ENCODE measurements at places on chromosomes 5 and 9.

DNA sequence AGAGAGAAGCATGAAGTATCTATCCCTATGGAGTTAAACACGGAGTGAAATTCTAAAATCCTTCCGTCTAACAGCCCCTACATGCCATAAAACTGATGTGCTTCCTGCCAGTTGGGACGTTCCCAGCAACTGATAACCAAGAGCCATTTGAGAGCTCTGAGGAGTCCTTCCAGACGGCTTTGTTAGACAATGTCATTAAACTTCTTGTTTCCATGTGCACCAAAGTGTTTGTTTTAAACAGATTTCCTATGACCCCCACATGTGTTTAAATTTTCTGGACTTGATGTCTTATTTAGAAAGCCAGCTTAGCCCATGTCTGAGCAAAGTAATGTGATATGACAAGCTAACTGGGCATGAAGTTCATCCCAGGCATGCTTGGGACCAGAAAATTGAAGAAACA, 57.2 kb upstream of the LPAR1 start:
- no peaks in the 10 kb centered on the region for H3K4me1 ChIP-seq
- DNase-seq, result no peak
- no peak overlapping the region for H3K27ac ChIP-seq
- no peak overlapping the region for H3K4me3 ChIP-seq
- H3K27me3 ChIP-seq, result no peaks in the 10 kb centered on the region

DNA sequence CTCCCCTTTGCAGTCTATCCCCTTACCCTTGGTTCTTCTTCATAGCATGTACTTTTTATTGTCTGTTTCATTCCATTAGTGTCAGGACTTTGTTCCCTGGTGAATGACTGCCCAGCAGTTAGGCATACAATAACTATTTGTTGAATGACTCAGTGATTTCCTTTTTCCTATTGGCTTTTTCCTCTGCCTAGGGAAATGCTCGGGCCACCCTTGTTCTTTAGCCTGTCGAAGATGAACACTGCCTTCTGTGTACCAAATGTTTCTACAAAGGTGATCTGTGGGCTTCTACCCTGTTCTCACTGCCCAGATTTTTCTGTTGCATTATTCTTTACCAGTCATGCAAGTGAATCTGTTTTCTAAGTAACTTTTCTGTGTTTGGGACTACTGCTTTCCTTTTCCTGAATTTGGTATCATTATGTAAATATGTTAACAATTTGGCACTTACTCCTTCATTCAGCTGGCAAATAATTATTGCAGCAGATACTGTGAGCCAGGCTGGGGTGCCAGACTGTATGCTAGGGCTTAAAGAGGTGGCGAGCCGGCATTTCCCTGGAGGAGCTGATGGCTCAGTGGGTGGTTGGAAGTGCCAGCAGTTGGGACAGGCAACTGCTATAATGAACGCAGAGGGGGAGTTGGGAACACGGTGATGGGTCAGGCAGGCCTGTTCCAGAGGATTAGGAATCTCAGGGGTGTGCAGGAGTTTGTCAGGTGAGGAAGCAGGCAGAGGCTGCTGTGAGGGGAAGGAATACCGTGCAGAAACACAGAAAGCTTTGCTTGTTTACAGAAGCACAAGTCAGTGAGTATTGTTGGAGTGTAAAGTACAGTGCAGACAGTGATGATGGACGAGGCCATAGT, 30.6 kb downstream of the KDM4C start:
- H3K27me3 ChIP-seq, result no peaks in the 10 kb centered on the region
- no peak overlapping the region for H3K4me3 ChIP-seq
- no peaks in the 10 kb centered on the region for H3K36me3 ChIP-seq
- H3K27ac ChIP-seq, result no peak overlapping the region
- peaks cover 3% of the 10 kb centered on the region for H3K4me1 ChIP-seq

- H3K27me3 ChIP-seq, result no peaks in the 10 kb centered on the region
- H3K27ac ChIP-seq, result no peak overlapping the region
- no peaks in the 10 kb centered on the region for H3K36me3 ChIP-seq
- no peak for DNase-seq
Measured at GRCh38 chr9:25742256-25742655, 64.0 kb upstream of the TUSC1 start.

DNA sequence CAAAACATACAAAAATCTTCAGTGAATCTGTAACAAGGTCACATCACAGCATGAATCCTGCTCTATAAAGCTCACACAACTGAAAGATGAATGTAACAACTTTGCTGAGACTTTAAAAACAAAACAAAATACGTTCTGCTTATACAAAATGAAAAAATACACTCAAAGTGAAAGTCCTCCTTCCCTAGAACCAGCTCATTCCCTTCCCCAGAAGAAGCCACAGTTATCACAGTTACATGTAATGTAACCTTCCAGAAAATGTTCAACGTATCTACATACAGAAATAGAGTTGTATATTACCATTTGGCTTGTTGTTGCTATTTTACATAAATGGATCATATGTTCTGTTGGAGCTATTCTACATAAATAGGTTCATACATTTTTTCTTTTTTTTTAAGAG, 2.6 kb downstream of the AUH start:
- H3K36me3 ChIP-seq, result no peaks in the 10 kb centered on the region
- no peak overlapping the region for H3K27ac ChIP-seq
- no peak for DNase-seq
- peaks cover 3% of the 10 kb centered on the region for H3K4me1 ChIP-seq
- no peak overlapping the region for H3K4me3 ChIP-seq
- H3K27me3 ChIP-seq, result no peaks in the 10 kb centered on the region

GRCh38 chr9:91297306-91297705, 64.4 kb downstream of the AUH start:
- DNase-seq, result no peak
- peaks cover 4% of the 10 kb centered on the region for H3K4me1 ChIP-seq
- no peaks in the 10 kb centered on the region for H3K27me3 ChIP-seq
- H3K36me3 ChIP-seq, result no peaks in the 10 kb centered on the region

DNA sequence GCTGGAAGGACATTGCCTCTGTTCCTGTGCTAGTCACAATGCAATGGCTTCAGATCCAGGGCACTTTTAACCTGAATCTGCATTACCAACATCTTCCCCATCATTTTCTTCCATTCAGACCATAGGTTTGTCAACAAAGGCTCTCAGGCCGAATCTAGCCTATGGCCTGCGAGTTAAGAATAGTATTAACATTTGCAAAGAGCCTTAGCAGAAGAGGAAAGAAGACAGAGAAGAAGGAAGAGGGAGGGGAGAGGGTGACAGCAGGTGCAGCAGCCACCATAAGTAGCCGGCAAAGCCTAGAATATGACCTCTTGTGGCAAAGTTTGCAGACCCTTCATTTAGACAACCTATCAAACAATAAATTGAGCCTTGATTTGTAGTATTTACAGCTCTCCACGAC, 32.6 kb downstream of the BARX1 start:
- no peak for DNase-seq
- no peaks in the 10 kb centered on the region for H3K36me3 ChIP-seq
- no peak overlapping the region for H3K27ac ChIP-seq
- H3K4me1 ChIP-seq, result no peaks in the 10 kb centered on the region
- H3K4me3 ChIP-seq, result no peak overlapping the region
- no peaks in the 10 kb centered on the region for H3K27me3 ChIP-seq

- no peaks in the 10 kb centered on the region for H3K36me3 ChIP-seq
- no peak overlapping the region for H3K4me3 ChIP-seq
- no peaks in the 10 kb centered on the region for H3K27me3 ChIP-seq
- no peak overlapping the region for H3K27ac ChIP-seq
Measured at GRCh38 chr5:147437161-147437596, 72.7 kb downstream of the DPYSL3 start.

DNA sequence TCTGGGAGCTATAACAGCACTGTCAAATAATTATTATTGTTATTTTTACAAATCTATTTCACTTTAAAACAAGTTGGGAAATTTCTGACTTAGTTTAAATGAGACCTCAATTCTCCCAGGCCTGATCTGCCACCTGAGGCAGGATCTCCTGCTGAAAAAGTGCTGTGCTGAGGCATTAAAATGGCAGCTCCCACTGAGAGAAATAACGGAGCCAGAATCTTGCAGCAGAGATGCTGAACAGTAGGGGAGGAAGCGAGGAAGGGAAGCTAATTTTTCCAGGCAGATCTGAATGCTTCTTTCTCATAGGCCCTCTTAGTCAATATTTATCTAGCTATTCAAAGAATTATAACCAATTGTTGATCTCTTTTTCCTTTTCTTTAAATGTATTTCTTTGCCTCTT, 196.3 kb downstream of the ZNF462 start:
- H3K36me3 ChIP-seq, result no peaks in the 10 kb centered on the region
- no peaks in the 10 kb centered on the region for H3K4me1 ChIP-seq
- H3K27ac ChIP-seq, result no peak overlapping the region
- no peak overlapping the region for H3K4me3 ChIP-seq

DNA sequence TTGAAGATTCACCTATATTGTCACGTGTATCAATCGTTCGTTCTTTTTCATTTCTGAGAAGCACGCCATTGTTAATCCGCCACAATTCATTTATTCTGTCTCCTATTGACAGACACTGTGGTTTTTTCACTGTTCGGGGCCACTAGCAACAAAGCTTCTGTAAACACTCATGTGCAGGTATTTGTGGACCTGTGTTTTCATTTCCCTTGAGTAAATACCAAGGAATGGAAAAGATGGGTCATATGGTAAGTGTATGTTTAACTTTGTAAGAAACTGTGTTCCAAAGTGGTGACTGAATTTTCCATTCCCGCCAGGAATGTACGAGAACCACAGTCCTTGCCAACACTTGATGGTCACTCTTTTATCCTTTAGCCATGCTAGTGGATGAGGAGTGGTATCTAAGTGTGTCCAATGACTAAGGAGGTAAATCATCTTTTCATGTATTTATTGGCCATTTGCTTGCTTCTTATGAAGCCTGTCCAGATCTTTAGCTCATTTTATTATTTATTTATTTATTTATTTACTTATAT, 10.7 kb downstream of the ABO start:
- H3K36me3 ChIP-seq, result no peaks in the 10 kb centered on the region
- H3K4me3 ChIP-seq, result no peak overlapping the region
- H3K27me3 ChIP-seq, result no peaks in the 10 kb centered on the region
- no peak overlapping the region for H3K27ac ChIP-seq
- peaks cover 13% of the 10 kb centered on the region for H3K4me1 ChIP-seq

DNA sequence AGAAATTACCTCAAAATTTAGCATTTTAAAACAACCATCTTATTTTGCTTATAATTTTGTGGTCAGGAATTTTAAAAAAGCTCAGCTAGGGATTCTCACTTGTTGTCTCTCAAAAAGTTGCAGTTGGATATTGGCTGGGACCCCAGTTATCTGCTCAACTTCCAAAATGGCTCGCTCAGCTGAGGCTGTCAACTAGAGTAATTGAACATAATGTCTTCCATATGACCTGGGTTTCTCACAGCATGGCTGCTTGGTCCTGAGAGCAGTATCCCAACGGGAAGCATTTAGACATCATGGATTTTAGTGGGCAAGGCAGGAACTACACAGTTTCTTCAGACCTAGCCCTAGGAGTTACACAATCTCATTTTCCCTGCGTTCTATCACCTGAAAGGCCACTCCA, 63.6 kb upstream of the SPEF2 start:
- H3K4me1 ChIP-seq, result no peaks in the 10 kb centered on the region
- H3K4me3 ChIP-seq, result no peak overlapping the region
- H3K36me3 ChIP-seq, result no peaks in the 10 kb centered on the region
- H3K27ac ChIP-seq, result no peak overlapping the region
- DNase-seq, result no peak
- no peaks in the 10 kb centered on the region for H3K27me3 ChIP-seq

- H3K4me1 ChIP-seq, result peaks cover 7% of the 10 kb centered on the region
- no peaks in the 10 kb centered on the region for H3K27me3 ChIP-seq
- DNase-seq, result peak; percentile 11
- H3K4me3 ChIP-seq, result no peak overlapping the region
Measured at GRCh38 chr5:134130239-134130945, 15.9 kb downstream of the TCF7 start.

DNA sequence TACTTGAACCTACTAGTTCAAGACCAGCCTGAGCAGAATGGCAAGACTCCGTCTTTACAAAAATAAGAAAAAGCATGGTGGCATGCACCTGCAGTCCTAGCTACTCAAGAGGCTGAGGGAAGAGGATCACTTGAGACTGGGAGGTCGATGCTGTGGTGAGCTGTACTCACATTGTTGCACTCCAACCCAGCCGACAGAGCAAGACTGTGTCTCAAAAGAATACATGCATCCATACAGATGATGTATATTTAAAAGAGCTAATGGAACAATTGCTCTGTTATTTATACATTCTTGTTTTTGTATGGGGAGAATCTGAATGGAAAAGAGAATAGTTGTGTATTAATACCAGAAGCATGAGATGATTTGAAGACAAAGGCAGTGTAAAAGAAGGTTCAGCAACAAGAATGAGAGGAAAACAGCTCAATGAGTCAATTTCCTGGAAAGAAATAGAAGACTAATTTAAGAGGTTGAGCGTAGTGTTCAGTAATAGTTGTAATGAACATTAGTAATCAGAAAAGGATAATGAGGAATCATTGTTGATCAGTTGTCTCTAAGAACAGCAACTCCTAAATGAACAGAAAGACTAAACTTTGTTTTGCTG, 1.9 kb upstream of the LRRC70 start:
- no peak overlapping the region for H3K27ac ChIP-seq
- DNase-seq, result no peak
- H3K27me3 ChIP-seq, result no peaks in the 10 kb centered on the region
- no peaks in the 10 kb centered on the region for H3K4me1 ChIP-seq

DNA sequence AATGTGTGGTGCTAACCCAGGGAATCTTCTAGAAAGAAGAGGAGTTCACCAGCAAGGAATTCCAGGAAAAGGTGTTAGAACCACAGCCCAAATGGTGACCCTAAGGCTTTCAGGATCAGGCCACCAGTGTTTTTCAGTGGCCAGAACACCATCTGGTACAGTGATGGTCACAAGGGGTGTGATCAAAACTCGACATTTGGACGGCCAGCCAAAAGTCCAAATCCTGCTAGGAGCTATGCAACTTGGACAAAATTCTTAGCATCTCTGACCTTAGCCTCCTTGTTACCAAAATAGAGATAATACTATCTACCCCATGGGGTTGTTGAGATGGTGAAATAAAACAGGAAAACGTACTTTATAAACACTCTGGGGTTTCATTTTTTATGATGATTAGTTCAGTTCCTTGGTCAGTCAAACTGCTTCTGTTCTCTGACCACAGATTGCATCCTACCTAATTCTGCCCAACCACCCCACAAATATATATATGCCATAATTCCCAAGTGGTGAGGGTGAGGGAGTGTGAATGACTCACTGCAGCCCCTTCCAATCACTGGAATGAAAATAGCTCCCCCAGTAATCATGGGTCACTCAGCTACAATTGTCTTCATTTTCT, 210.3 kb downstream of the CDK5RAP2 start:
- H3K4me3 ChIP-seq, result no peak overlapping the region
- H3K4me1 ChIP-seq, result no peaks in the 10 kb centered on the region
- no peaks in the 10 kb centered on the region for H3K36me3 ChIP-seq
- no peaks in the 10 kb centered on the region for H3K27me3 ChIP-seq
- H3K27ac ChIP-seq, result no peak overlapping the region

DNA sequence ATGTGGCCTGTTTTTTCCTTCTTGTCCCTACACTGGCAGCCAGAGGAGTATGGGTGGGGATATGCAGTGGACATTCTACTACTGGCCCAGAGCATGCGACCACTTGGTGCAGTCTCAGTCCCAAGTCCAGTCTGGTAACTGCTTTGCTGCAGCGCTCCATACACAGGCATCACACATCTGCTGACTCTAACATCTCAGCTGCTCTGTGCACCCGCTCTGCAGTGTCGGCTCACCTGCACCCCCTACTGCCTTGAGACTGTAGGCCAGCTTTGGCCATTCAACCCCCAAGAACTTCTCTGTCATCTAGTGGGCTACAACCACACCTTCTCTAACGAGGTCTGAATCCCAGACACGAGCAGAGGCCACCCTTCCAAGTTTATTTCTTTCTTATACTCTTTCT, 46.4 kb upstream of the SLCO6A1 start:
- H3K4me1 ChIP-seq, result no peaks in the 10 kb centered on the region
- no peak for DNase-seq
- no peak overlapping the region for H3K27ac ChIP-seq
- no peaks in the 10 kb centered on the region for H3K27me3 ChIP-seq
- H3K4me3 ChIP-seq, result no peak overlapping the region
